Omental fat pad (tissue), 4 donors: ENCODE measurements at places on chromosomes 13 and 19.

- DNase-seq: no peak
These were observed 30.9 kb upstream of the KCTD4 start for GRCh38 chr13:45231722-45232121.

DNA sequence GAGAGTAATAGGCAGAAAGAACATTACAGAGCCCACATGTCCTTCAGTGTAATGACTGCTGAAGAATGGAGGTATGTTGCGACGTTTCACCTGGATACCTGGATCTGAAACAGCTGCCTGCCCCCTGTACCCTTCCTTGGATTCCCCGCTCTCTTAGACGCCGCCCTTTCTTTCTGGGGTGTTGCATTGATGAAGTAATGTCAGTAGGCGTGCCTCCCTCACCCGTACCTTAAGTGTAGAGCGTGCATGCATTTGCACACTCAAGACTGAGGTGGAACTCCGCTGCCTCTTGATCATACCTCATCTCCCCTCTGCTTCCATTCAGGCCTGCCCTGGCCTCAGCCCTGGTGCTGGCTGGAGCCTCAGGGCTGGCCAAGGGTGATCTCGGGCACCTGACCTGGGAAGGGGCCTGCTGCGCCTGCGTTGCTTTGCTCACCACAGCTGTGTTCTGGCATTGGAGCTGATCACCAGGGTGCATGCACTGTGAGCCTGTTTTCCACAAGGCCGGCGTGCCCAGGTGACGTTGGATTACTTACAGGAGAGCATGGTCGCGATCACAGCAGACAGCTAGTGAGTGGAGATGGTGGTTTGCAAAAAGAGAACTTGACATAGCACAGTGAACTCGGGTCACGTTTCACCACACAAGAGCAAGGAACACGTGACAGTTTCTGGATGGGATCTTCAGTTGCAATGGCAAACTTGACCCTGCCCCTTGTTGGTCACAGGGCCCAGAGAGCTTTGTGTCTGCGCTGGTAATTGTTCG lies 99.0 kb downstream of the ARHGEF7 start:
- no peak for DNase-seq

GRCh38 chr19:11226716-11227166 lies 12.7 kb upstream of the ANGPTL8 start:
- DNase-seq: no peak

- no peak for DNase-seq
These were observed 72.1 kb downstream of the IPO5 start for GRCh38 chr13:98025480-98026025.

GRCh38 chr19:2270157-2270422 lies 11.9 kb downstream of the PEAK3 start:
- DNase-seq: peak; percentile 37

DNA sequence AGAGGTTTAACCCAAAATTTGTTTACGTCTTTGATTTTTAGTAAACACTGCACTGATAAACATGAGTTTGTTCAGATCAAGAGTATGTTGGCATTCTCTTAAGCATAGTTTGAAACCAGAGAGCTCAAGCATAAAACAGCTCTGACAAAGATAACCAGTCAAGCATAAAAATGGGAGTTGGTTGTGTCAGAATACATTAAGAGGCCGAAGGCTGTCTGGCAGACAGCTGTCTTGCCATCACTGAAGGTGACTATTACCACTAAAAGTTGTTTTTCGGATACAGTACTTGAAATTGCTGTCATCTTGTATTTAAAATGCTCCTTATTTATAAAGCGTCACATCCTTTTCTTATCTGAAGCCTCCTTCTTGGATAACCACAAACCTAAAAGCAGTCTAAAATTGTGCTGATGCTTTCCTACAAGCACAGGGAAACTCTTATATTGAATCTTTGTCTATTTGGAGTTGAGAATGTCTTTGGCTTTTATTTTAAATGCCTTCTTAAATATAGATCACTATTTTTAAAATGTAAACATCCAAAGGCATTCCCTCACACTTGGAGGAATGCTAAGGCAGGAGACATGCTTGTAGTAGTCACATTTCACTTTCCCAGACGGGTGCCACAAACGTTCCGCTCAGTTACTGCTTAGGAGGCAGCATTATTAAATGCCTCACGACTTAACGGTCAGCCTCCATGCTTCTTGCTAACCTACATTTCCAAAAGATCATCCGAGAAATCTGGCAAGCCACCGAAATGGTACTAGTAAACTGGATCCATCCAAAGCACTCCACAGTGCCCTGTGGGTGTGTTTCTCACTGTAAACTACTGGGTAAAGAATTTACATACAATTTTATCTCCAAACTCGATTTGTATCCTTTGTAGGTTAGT lies 1.5 kb downstream of the SMAD9 start:
- no peak for DNase-seq

DNA sequence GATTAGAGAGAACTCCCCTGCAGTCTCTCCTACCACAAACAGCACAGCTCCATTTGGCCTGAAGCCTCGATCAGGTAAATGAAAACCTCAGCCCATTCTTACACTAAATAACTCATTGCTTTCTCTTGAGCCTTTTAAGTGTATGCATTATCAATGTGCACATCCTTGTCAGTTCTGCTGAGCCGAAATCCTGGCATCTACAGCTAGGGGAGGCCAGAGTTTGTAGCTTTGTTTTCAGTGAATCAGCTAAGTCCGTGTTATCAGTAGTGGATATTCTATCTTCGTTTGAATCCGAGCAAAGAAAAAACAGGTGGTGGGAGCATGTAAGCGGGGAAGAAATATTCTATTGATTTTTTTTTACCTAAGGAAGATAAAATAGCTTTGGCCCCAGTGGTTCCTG lies 84.4 kb downstream of the ESD start:
- DNase-seq: no peak

- DNase-seq: no peak
These were observed 1.5 kb downstream of the PDS5B start for GRCh38 chr13:32587811-32588170.

DNA sequence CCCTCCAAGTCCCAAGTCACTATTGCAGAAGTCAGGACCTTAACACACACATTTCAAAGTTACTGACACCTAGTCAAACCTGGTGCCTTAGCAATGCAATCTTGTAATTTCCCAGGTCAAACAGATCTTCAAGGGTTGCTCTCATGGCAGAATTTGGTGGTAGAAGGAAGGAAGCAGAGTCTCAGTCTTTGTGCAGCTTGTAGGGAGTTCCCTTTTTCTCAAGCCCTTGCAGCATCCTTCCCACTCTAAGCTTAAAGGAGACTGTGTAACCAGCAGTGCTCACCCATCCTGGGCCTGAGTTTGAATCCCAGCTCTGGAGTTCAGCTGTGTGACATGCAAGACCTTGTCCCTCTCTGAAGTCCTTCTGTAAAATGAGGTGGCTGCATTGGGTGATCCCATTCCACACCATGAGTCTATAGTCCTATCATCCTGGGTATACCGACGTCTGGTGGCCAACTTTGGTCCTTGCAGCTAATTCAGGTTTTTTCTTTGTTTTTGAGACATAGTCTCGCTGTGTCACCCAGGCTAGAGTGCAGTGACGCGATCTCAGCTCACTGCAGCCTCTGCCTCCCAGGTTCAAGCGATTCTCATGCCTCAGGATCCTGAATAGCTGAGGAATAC lies 9.8 kb downstream of the SIGLEC10 start:
- no peak for DNase-seq

- no peak for DNase-seq
These were observed 77.7 kb downstream of the LMO7 start for GRCh38 chr13:75713852-75714251.

- DNase-seq: no peak
These were observed 20.4 kb downstream of the MISP start for GRCh38 chr19:771332-771785.

- DNase-seq: no peak
These were observed 6.0 kb upstream of the SCEL start for GRCh38 chr13:77529501-77529840.

DNA sequence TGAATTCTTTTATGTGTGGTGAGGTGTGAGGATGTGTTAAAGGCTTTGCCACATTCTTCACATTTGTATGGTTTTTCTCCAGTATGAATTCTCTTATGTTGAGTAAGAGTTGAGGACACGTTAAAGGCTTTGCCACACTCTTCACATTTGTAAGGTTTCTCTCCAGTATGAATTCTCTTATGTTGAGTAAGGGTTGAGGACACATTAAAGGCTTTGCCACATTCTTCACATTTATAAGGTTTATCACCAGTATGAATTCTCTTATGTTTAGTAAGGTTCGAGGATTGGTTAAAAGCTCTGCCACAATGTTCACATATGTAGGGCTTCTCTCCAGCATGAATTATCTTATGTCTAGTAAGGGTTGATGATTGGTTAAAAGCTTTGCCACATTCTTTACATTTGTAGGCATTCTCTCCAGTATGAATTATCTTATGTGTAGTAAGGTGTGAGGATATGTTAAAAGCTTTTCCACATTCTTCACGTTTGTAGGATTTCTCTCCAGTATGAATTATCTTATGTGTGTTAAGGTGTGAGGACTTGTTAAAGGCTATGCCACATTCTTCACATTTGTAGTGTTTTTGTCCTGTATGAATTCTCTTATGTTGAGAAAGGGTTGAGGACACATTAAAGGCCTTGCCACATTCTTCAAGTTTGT lies 27.1 kb downstream of the ZNF724 start:
- DNase-seq: no peak

DNA sequence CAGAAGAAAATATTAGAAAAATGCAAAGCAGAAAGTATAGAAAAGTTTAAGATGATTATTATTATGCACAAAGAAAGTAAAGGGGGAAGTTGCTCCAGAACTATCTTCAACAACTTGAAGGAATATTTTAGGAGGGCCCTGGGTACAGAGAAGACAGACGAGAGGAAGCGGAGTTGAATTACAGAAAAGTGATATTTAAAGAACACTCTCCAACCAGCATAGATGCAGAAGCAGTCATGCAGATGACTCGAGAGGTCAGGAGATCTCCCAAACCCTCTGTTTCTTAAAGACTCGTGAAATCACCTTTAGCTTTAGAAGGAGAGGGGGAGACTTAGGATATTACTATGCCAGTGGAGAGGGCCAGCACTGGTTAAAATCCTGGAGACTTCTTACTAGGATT lies 8.5 kb upstream of the SHISA2 start:
- no peak for DNase-seq

- no peak for DNase-seq
These were observed 5.9 kb upstream of the CIRBP start for GRCh38 chr19:1263188-1263587.

DNA sequence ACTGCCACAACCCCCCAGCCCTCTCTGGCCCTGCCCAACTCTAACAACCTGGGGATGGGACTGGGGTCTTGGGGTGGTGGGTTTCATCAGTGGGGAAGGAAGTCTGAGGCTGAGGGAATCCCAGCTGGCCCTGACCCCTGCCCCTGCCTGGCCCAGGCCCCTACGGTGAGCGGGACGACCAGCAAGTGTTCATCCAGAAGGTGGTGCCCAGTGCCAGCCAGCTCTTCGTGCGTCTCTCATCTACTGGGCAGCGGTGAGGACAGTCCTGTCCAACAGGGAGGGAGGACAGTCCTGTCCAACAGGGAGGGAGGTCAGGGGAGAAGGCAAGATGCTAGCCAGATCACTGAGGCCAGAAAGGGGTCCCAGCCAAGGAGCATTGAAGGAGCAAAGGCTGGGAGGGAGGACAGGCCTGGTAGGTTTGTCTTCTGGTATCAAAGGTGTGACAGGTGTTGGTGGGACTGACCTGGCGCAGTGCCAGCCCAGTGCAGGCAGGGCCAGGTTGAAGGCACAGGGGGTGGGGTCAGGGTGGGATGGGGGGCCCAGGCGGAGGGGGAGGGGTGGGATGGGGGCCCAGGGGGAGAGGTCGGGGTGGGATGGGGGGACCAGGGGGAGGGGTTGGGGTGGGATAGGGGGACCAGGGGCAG lies 12.1 kb upstream of the LTBP4 start:
- no peak for DNase-seq

- no peak for DNase-seq
These were observed 282.0 kb downstream of the DNAJC15 start for GRCh38 chr13:43305416-43305815.

DNA sequence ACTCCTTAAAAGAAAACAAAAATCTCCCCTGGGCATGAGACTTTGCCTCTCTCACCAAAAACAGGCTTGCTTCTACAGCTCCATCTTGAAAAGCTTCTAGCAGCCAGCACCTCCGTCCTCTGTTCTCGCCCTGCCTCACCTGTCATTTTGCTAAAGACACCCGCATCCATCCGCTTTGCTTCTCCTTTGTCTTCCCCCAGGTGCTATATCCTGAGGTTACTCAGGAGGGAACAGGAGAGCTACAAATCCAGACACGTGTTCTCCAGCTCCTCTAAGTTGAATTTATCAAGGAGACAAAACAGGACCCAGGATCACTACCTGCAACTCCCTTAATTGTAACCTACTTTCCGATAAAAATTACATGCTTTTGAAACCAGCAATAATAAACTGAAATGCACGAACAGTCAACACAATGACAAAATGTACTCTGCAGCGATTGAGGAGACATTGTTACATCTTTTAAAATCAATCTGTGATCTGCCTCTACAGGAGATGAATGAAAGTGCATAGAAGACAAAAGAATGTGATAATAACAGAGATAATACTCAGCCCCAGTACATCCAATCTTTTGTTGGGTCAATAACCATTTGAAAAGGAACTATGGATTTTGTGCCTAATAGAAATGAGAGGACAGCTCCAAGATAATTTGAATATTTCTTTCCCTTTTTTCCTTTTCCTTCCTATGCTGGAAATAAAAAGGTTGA lies 221.2 kb downstream of the DCLK1 start:
- DNase-seq: no peak

DNA sequence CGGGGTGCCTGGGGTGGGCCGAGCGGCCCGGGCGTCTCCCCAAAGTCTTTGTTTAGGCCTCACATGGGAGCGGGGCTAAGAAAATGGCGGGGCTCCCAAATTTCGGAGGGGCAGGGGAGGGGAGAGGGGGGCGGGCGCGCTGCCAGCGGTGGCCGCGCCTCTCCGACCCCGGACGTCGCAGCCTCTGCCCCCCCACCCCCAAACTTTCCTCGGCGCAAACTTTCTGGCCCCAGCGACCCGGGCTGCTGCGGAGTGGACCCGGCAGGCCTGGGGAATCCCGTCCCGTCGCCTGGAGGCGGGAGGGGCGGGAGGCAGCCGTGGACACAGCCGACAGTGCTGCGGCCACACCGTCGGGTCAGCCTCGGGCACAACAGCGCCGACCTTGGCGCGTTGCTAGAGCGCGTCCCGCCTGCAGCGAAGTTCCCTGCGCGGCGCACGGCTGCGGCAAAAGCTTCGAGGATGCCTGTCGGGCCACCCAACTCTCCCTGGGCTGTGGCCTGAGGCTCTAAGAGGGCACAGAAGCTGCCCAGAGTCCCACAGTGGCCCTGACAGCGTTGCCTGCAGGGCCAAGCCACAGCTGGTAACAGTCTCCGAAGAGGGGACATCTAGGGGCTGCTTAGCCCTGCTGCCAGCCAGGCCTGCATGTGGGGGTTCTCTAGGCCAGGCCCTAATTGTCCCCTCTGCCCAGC lies 1.3 kb downstream of the NFIX start:
- no peak for DNase-seq

- DNase-seq: no peak
These were observed 11.6 kb upstream of the CLDN10 start for GRCh38 chr13:95540888-95541287.

- no peak for DNase-seq
These were observed 12.1 kb upstream of the SPART start for GRCh38 chr13:36358175-36358718.
